ENCODE measurements at places on chromosomes 6 and 20.

- no peak for DNase-seq
These were observed 1.1 kb downstream of the PERP start for GRCh38 chr6:138105880-138106664.

GRCh38 chr20:62739581-62740285 is 31.1 kb downstream of the NTSR1 start:
- DNase-seq: no peak

DNA sequence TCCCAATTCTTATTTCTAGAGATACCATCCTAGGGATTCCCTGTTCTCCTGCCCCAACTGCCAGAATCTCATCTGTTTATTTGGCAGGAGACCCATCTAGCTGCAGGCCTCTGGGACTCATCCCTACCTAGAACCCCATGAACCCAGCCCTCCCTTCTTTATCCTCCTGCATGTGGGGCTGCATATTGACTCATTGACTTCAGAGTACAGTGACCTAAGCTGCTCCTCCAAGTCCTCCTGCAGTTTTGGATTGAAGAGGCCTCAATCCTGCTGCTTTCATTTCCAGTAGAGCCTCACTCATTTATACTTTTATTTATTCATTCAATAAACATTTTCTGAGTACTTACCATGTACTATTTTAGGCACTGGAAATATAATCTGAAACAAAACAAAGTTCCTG is 11.6 kb downstream of the TMEM200A start:
- DNase-seq: no peak

DNA sequence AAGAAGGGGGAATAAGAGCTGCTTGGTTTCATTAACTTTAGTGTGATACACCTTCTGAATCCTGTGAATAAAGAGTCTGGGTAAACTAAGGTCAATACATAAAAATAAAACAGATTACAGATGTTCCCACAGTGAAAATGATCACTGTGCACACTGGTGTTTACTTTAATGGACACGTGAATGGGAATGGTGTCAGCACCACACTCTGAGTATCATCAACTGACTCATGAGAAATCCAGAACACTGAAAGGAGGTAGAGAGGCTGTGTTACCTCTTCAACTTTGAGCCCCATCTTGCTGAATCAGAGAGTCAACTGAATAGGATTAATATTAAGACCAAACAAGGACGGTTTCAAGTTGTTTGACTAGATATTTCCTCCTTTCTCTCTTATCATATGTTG is 75.0 kb downstream of the ELOVL4 start:
- no peak for DNase-seq

- no peak for DNase-seq
These were observed 114.4 kb downstream of the FOXC1 start for GRCh38 chr6:1724124-1724523.

DNA sequence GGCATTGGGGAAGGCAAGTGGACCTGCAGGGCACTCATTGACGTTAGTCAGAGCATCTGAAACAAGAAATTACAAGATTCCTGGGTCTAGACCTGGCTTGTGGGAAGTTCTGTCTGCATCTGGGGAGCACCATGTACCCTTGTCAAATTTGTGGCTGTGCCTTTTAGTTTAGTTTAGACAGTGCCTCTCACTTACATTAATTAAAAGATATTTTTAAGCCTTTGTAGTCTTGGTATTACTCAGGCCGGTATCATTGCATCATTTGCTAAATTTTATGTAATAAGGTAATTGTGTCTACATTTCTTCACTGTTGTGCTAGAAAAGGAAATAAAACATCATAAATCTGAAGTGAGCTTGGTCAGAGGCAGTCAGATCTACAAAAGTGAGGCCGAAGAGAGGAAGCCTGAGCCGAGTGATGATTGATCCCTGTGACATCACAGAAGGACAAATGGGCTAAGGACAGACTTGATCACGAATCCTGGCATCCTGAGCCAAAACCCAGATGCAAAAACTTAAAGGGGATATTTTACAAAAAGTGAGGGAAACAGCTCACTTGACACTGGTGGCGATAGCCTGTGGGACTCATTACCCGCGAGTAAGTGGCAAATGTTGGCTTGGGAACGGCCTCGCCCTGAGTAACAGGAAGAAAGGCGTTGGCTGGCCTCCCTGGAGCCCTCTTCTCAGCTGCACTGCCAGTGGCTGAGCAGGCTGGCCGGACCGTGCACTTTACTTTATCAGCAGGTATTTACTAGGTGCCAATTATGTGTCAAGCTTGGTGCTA is 106.5 kb downstream of the TCP11 start:
- no peak for DNase-seq

DNA sequence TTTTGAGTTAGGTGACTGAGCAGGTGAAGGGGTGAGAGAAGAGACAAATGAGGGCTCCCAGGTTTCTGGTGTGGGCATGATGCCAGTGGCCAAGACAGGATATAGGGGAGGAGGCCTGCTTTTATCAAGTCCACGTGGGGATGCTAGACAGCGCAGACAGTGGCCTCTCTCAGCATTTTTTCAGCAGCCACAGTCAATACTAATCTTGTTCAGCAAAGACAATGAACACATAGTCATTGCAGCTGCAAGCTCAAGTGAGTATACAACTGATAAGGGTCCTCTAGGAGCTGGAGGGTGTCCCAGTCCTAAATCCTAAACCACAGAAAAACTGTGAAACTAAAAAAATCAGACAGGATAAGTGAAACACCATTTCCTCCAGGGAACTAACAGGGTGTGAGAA is 48.6 kb downstream of the UQCC1 start:
- no peak for DNase-seq

- DNase-seq: no peak
These were observed 1.5 kb downstream of the BAK1 start for GRCh38 chr6:33578588-33579011.

GRCh38 chr20:62141397-62142251 is 1.6 kb downstream of the PSMA7 start:
- no peak for DNase-seq

GRCh38 chr6:17725083-17725482 is 18.4 kb upstream of the NUP153 start:
- DNase-seq: no peak

- DNase-seq: no peak
These were observed 4.3 kb downstream of the REV3L start for GRCh38 chr6:111478749-111479148.

GRCh38 chr6:89297695-89298351 is 17.3 kb downstream of the GABRR2 start:
- peak; percentile 56 for DNase-seq

- no peak for DNase-seq
These were observed 116.2 kb upstream of the SNX9 start for GRCh38 chr6:157706883-157707282.

GRCh38 chr20:53961527-53961926 is 108.9 kb downstream of the BCAS1 start:
- no peak for DNase-seq

DNA sequence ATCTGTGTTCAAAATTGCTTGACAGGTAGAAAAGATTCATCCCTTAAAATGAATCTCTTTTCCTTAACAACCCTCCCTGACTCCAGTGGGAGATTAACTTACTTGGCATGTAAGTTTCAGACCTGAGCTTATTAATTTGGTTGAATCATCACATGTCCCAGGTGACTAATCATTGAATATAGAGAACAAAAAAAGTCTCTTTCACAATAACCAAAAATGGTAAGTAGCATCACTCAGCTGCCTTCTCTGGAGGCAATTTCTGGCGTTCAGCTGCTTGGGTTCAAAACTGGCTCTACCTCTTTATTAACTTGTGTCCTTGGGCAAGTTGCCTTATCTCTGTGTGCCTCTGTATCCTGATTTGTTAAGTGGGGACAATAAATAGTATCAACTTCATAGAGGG is 2.9 kb downstream of the C6orf141 start:
- no peak for DNase-seq

GRCh38 chr20:12051206-12052163 is 133.8 kb downstream of the BTBD3 start:
- no peak for DNase-seq

Data from stimulated activated naive B cell treated with anti-CD40 and anti-IgM and Interleukin-4, amounts not matched to agents 10 μg/mL and 1 μg/mL and 100 μg/mL, for 72 hours (primary cell).